ENCODE measurements at places on chromosomes 1 and 21. TPM values are rescaled to one million over a fixed set of nuclear protein-coding genes. Genes with fewer than 3 reads are reported as not detected.

The PIK3C2B gene
- total RNA-seq = 32.6 TPM

The LCE2C gene
- not detected for total RNA-seq

The ATP1A4 gene
- total RNA-seq = not detected

The REN gene
- not detected for total RNA-seq

The NOS1AP gene
- not detected for total RNA-seq

The CD34 gene
- not detected for total RNA-seq

The LENEP gene
- total RNA-seq = not detected

The SPRR2B gene
- total RNA-seq = not detected
